ENCODE measurements at places on chromosomes 7 and 10.

GRCh38 chr10:118729200-118729599, 25.6 kb downstream of the CACUL1 start:
- DNase-seq, result no peak

DNA sequence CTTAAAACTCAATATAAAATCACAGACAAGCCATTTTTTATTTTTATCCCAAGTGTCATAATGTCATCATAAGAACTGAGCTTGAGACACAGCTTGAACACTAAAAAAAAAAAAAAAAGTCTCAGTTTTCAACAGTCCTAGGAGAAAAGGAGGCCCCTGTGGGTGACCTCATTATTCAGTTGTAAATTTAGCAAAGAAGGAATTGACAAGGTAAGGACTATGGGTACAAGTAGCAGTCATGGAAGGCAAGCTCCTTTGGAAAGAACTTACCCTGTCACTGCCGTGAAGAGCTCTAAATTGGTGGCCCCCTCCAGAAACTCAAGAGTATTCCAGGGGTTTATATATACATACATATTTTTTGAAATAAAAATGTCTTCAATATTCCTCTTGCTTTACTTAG, 864.4 kb upstream of the KCND2 start:
- DNase-seq, result no peak

GRCh38 chr7:102460467-102460866, 4.2 kb downstream of the ALKBH4 start:
- no peak for DNase-seq

DNA sequence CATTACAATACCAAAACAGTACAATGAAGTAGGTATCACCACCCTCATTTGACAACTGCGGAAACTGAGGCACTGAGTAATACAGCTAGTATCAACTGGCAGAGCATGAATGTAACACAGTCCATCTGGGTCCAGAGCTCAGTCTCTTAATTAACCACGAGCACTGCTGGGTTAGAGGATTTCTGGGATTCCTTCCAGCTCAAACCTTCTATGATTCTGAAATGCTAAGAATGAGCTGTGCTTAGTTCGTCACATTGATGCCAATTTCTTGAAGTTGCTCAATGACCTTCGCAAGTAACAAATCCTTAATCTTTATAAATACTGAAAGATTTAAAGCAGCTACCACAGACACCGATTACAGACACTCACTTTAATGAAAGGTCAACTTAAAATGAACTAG, 62.5 kb downstream of the SGMS1 start:
- DNase-seq, result no peak
